ENCODE measurements at places on chromosomes 16 and 17.
A peak's percentile ranks its signal among the peaks of the same experiment; 100 is the strongest.

- no peak for DNase-seq
These were observed 586.4 kb downstream of the MAF start for GRCh38 chr16:79013930-79014660.

GRCh38 chr16:69309316-69309715, 1.8 kb upstream of the VPS4A start:
- DNase-seq, result no peak

- DNase-seq, result peak; percentile 81
These were observed 27.7 kb downstream of the GPR142 start for GRCh38 chr17:74394977-74395376.

DNA sequence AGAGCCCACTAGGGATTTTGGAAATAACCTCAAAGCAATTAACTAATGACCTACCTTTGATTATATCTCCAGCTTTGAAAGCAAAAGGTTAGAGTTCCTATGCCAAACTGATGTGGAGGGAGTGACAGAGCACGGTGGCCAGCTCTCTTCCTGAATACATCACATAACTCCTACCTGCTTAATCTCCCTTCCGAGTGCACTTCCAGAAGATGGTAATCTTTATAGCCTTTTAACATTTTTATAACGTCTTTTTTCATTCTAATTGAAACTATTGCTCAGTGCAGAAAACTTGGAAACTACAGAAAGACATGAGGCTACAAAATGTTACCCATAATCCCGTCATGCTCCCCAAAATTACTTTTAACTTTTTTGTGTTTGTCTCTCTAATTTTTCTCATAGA, 110.5 kb upstream of the COX10 start:
- DNase-seq, result peak; percentile 20

DNA sequence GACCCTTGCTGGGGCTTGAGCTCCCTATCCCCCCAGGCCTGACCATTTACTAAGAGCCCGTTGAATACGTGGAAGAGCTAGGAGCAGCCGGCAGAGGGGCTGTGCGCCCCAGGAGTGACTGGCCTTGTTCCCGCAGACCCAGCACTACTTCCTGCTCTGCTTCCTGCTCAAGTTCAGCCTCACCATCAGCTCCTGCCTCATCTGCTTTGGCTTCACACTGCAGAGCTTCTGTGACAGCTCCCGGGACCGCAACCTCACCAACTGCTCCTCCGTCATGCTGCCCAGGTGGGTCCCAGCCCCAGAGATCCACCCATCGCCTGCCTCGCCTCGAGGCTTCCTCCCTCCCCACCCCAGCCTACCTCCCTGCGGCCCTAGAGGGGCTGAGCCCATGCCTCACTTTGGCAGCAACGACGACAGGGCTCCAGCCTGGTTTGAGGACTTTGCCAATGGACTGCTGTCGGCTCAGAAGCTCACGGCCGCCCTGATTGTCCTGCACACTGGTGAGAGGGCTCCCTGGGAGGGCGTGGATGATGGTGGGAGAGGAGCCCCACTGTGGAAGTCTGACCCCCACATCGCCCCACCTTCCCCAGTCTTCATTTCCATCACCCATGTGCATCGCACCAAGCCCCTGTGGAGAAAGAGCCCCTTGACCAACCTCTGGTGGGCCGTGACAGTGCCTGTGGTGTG, 17.2 kb downstream of the CASKIN2 start:
- DNase-seq, result no peak

GRCh38 chr17:79612468-79613194, 1.8 kb upstream of the RBFOX3 start:
- peak; percentile 79 for DNase-seq

- no peak for DNase-seq
These were observed 9.8 kb downstream of the CMTM3 start for GRCh38 chr16:66614161-66614802.

DNA sequence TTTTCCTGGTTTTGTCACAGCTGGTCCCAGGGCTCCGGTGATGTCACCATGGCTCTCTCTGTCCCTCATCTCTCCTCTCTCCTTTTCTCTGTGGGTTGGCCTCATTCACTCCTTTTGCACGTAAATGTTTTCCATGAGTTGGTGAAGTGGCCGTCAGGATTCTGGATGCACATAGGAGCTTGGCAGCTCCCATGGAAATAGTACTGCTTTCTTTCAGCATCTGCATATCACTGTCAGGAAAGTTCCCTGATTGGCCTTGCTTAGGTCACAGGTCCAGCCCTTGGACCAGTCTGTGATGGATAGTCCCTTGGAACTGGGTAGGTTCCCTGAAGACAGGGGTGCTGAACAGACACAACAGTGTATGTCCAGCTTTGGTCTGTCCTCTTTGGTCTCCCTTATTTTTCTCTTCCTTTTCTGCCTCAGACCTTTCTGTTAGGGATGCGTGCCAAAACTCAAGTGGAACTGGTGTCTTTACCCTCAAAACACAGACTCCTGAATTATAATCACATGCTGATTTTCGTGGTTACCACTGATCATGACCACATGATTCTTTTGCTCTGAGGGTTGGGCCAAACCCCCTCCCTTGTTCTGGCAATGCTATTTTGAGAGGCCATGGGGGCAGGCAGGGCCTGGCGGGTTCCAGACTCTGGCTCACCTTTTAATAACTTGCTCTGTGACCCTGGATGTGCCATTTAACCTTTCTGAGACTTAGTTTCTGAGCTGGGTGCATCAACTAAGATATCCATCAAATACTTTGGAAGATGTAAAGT, 99.0 kb downstream of the MSI2 start:
- no peak for DNase-seq

- peak; percentile 63 for DNase-seq
These were observed 2.3 kb downstream of the RPRML start for GRCh38 chr17:46976626-46977270.

DNA sequence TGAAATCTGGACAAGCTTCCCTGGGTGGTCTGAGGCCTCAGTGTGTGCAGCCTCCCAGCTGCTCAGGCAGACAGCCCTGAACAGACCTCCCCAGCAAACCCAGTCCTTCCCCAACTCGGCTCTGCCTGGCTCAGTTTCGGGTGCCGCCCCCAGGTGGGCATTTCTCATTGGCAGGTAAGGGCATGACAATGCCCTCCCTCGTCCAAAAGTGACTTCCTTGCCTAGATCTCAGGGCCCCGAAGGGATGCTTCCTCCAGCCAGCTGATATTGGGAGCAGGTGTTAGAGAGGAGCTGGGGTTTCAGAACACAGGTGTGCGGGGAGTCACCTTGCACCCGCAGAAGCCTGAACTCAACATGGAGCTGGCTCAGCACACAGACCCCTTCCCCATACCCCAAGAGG, 3.8 kb upstream of the PPL start:
- DNase-seq, result no peak

DNA sequence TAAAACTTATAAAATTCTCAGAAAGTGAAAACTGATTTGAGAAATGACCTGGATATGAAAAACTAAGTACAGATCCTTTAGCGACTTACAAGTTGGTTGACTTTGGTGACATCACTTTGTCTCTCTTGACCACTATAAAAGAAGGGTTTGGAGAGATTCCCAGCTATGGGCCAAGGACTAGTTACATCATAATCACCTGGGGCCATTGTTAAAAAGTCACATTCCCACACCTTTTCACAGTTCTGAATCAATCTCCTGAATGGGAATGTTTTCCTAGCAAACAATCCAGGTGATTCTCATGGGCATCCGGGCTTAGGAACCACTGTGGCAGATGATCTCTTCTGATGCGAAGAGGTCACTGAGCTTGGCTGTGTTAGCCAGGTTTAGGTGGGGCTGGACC, 620 bp upstream of the VWA3A start:
- DNase-seq, result peak; percentile 71

GRCh38 chr17:38663125-38663751, 11.5 kb downstream of the EPOP start:
- peak; percentile 73 for DNase-seq

GRCh38 chr17:79314617-79315357, 240.2 kb downstream of the ENGASE start:
- DNase-seq, result no peak

DNA sequence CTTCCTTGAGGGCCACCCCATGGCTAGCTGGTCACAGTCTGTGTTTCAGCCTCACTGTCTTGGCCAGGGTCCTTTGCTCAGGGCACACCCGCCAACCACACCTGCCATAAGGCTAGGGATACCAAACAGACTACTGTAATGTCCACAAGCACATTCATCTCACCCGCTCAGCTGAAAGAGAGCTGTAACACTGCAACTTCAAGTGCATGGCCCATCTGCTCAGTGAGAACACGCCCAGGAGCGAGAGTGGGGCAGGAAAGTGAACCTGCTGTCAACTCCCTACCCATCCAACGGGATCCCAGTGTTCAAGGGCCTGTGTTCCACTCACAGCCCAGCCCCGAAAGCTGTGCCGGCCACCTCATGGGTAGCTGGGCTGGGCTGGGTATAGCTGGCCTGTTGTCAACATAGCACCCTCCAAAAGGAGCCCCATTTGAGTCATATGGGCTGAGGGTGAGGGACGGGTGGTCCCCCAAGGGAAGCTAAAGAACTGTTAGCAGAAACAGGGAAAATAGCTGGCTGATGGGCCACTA, 55.7 kb downstream of the SCNN1B start:
- DNase-seq, result no peak

DNA sequence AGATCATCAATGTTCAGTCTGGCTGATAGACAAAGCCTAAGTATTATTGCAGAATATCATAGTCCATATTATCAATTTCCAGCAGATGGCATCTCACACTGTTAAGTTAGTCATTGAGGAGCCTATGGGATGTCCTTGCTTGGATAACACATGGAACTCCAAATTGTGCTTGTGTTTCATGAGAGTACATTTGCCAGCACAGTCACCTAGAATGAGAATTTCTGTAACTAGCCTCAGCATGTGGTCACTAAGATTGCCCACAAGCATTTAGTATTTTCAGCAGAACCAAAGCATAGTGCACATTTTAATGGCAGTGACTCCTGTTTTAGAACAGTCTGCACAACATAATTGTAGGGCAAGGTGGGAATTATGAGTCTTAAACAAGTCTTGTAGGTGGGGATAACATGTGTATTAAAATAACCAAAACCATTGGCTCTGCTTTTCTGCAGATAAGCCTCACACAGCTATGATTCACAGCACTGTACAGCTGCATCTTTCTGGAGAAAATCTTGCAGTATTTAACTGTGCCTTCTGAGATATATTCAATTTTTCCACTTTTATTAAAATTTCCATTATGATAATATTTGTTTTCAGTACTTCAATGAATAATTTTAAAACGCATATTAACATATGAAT, 882.8 kb upstream of the SOX9 start:
- DNase-seq, result peak; percentile 87

DNA sequence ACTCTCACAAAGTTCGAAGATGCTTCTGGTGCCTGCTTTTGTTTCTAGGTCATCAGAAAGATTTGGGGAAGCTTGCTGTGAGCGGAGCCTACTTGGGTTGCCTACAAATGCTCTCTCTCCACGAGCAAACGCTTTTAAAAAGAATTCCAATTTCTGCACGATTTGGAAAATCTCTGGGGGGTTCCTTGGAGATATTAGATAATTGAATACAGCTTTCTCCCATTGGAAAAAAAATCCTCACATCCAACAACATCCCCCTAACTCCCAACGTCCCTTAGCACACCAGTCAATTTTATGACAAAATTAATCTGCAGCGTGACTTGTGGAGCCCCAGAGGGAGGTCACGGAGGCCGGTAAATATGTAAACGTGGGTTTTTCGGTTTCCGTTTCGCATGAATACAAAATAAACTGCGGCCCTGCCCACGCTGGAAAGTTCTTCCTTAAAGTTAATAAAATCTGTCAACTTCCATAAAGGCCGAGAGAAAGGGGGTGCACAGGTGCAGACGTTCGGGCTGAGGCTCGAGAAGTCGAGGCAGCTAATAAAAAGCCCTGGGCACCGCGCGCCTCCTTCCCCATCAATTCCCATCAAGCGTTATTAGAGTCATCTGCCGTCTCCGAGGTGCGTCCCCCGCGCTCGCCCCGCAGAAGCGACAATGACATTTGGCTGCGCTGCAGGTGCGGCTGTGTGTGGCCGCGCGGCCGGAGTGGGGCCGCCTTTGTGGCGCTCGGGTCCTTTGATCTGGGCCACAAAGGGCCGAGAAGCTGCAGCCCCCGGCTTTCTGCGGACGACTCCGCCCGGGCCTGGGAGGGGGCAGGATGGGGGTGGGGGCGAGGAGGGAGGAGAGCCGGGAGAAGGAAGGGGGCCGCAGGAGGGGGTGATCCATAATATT, 37.6 kb downstream of the SALL1 start:
- no peak for DNase-seq

DNA sequence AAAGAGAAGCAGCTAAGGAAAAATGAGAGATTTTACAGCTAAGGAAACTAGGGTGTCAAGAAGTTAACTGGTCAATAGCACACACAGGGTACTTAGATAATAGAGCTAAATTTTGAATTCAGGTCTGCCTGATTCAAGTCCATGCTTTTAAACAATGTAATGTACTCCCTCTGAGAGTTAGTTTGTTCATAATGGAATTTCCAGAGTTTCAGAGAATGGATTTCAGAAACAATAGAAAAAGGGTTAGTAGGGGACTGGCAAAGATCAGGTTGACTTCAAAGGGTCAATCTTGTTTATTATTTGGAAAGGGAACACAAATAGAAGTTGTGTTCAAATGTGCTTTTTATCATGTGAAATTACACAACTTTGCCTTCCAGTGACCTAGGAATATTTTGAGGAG, 17.9 kb downstream of the NSRP1 start:
- DNase-seq, result no peak

GRCh38 chr17:55673743-55674506, 48.7 kb downstream of the TMEM100 start:
- DNase-seq, result no peak

DNA sequence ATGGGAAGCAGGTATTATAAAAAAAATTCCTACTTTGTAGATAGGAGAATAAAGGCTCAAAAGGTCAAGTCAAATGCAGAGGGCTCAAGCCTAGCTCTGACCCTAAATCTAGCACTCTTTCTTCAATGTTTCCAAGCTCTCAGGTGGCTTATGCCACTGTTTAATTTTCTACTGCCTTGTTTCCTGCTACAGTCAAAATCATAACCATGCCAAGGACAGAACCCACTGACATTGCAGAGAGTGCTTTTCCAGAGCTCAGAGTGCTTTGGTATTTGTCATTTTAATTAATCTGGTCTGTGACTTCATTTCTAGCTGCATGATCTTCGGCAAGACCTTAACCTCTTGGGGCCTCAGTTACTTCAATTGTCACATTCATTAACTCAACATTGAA, 344.7 kb downstream of the CA10 start:
- no peak for DNase-seq

DNA sequence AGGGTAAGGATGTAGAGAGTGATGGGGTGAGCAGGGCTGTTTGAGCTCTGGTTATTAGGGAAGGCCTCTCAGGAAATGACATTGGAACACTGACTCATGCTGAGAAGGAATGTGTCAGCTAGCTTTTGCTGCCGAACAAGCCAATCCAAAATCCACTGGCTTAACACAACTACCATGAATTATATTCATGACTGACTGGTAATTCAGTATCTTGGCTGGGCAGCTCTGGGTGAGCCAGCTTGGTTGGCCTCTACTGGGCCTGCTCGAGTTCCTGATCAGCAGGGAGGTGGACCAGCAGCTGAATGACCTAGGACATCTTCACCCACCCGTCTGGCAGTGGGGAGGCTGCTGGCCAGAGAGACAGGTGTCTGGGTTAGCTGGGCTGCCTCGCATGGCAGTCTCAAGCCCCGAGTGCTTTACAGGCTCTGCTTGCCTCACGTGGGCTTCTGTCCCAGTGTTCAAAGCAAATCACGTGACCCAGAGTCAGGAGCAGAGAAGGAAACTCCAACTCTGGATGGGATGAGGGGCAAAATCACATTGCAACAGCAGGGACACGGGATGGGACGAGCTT, 209.4 kb downstream of the KATNIP start:
- DNase-seq, result peak; percentile 67
